ENCODE measurements at places on chromosomes 2 and 18.

GRCh38 chr2:235032466-235032865 is 80.6 kb downstream of the SH3BP4 start:
- DNase-seq, result no peak

- DNase-seq, result no peak
Observed at GRCh38 chr2:239509373-239510143, 108.7 kb upstream of the HDAC4 start.

- DNase-seq, result no peak
Observed at GRCh38 chr2:149218497-149218896, 111.9 kb upstream of the LYPD6 start.

DNA sequence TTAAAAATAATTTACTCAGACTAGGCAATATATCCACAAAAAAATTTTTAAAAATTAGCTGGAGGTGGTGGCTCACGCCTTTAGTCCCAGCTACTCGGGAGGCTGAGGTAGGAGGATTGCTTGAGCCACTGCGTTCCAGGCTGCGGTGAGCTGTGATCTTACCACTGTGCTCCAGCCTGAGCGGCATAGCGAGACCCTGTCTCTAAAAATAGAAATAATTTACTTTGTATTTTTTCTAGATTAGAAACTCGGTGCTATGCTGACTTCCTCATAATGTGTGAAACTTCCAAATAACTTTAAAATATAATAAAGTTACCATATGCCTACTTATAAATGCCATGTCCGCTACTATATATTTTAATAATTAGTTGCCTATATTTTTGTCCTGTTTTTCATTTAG is 6.7 kb downstream of the PPIG start:
- no peak for DNase-seq
